ENCODE measurements at places on chromosomes 7 and 10.

DNA sequence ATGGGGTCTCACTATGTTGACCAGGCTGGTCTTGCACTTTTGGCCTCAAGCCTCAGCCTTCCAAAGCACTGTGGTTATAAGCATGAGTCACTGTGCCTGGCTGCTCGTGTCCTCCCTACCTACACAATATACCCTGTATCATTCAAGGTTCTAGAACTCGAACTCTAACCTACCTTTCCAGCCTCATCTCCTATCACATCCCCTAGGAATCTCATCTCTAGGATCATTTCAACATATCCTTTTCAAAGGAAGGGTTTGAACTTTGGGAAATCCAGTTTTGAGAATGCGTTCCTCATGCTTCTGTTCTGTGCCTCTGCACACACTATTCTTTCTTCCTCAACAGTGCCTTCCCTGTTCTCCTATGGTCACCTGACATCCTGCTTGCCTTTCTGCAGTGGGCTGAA, 87.8 kb upstream of the RHEB start:
- no peak for DNase-seq

DNA sequence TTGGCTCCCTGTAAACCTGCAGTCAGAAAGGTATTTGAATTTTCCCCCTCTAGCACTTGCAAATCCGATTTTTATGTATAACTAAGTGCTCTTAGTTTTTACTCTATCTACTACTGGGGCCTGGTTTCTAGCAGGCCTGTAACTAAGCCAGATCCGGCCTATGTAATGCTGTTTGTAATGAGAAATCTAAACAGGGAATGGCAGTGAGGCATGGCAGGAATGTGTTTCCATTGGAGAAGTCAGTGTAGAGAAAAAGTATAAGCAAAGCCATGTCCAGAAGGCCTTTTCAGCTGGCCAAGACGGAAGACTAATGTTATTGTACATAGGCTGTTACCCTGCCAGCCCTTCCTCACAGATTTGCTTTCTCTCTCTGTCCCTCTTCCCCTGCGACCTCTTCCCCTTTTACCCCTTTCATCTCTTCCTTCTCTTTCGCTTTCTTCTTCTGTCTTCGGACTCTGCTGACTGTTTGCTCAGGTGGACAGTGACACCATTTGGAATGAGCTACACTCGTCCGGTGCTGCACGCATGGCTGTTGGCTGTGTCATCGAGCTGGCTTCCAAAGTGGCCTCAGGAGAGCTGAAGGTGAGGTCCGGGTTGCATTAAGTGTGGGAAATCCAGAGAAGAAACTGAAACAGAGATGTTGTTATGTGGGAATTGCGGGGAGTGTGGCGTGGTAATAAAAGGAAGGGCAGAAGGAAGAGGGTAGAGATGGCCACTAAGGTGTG, 297.5 kb downstream of the HDAC9 start:
- DNase-seq, result no peak

DNA sequence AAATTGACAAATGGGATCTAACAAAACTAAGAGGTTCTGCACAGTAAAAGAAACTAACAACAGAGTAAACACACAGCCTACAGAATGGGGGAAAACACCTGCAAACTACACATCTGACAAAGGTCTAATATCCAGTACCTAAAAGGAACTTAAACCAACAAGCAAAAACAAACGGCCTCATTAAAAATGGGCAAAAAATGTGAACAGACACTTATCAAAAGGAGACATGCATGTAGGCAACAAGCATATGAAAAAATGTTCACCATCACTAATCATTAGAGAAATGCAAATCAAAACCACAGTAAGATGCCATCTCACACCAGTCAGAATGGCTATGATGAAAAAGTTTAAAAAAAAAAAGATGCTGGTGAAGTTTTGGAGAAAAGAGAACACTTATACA, 197.4 kb downstream of the KBTBD2 start:
- no peak for DNase-seq

DNA sequence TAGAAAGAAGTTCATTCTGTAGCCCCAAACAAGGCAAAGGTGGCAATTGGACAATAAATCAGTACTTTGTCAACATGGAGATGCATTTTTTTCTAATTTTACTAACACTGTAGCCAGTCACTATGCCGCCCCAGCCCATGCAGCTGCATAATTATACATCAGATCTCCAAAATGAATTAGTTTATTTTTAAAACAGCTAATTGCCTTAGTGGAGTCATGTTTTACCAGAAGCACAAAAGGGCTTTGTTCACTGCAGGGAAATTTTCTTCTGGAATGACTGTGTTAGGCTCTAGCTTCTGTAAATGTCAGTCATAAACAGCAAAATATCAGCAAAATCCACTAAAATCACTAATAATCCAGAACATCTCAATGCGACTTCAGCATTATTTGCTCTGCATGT, 20.1 kb upstream of the HDAC9 start:
- no peak for DNase-seq

- DNase-seq, result no peak
These were observed 1.8 kb downstream of the VCL start for GRCh38 chr10:73999703-74000102.

DNA sequence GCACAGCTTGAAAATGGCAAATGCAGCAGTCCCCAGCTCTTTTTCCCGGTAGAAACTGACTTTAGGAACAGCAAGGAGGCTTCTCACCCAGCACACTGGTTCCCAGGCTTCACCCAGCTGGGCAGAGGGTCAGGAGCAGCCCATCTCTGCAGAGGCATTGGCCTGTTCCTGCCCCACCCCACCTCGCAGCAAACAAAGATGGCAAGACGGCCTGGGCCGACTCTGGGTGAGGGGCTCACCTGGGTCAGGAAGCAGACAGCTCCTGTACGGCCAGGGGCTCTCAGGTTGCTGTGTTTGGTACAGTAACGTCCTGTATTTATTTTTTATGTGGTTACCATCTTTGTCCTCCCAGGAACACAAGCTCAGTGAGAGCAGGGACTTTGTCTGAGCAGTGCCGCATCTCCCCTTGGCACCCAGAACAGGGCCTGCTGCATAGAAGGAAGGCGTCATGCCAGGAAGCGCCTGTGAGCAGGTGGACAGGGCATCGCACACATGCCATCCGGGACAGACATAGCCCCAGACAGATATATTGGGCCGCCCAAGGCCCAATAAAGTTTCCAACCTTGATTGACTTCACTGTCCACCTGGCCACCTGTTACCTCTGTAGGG, 585.0 kb upstream of the FOXK1 start:
- no peak for DNase-seq

DNA sequence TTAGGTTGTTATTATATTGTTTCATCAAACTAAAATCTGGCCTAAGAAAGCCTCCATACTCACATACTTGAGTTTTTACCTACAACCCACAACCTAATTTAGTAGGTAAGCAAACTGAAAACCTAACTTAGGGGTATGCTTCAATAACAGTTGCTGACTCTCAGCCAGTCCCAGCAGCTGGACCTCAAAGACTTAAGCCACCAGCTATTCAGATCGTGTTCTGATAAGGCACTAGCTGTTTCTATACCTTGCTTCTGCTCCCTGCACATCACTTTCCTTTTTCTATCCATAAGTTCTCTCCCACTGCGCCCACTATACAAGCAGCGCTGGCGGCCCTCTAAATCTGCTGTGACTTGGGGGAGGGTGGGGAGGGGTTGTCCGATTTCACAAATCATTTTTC, 42.3 kb downstream of the SUGCT start:
- DNase-seq, result no peak

GRCh38 chr7:832167-832967, at the start of gene SUN1:
Gene SUN1, plus strand, starts transcription at chr7:832476. Its CDS starts 49 bp downstream, at chr7:832525.
- peak; percentile 74 for DNase-seq

- no peak for DNase-seq
These were observed 4.7 kb downstream of the PPA1 start for GRCh38 chr10:70228491-70228890.

Measured in CD8-positive, alpha-beta memory T cell (primary cell).